GM13976 (cell line): ENCODE measurements at places on chromosomes 5 and 9.

GRCh38 chr5:74169701-74170100, 470.8 kb downstream of the ENC1 start:
- no peak for DNase-seq

GRCh38 chr5:126002222-126002897, 420.8 kb upstream of the GRAMD2B start:
- DNase-seq: no peak

DNA sequence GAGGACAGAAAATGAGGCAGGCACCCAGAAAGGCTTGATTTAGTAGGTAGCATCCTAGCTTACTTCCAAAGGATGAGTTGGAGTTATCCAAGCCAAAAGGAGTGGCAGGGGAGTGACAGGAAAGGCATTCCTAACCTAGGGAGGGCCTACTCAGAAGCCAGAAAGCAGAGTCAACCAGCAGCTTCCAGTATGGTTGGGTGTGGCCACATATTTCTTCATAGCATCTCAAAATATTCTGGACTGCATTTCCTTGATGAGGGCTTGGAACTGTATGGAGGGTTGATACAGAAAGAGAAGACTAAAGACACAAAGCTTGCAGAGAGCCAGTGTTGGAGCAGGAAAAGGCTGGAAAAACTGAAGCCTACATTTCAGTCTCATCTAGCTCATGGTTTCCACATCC, 656.8 kb upstream of the DMAC1 start:
- DNase-seq: no peak

- DNase-seq: peak; percentile 93
Measured at GRCh38 chr5:95646569-95647431, at the start of gene RFESD. Gene RFESD, plus strand, starts transcription at chr5:95646777. Its CDS starts 5,495 bp downstream, at chr5:95652272.

DNA sequence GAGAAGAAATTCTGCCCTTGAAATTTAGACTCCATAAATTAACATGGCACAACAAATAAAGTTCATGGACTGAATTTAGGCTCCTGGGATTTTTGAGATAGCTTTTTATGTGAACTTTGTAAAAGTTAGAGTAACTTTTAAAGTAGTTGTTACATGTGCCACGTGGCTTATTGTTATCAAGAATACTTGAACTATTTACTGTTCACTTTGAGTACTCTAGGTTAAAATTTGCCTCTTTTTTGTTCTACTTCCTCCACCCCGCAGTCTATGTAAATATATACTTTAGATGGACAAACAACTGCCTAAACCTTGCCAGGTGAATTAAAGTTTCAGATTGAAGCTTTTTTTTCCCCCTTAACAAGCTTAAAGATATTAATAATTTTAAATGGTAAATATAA, 457.9 kb downstream of the RAB3C start:
- DNase-seq: no peak

- no peak for DNase-seq
Measured at GRCh38 chr9:109033941-109034700, 20.8 kb upstream of the CTNNAL1 start.

DNA sequence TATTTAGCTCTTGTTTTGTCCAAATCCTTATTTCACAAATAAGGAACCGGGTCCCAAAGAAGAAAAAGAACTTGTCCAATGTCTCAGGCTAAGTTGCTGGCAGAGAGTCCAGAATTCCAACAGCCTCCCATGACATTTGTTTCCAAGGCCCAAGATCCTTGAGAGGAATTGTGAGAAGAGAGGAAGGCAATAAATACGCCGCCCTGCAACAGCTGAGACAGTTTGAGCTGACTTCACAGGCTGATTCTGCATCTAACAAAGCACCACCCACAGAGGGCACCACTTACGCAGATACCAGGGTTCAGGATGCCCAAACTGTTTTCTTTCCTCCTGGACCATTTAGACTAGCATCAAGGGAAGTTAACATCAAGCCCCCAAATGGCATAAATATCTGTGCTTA, 211.3 kb downstream of the FAM114A2 start:
- no peak for DNase-seq

DNA sequence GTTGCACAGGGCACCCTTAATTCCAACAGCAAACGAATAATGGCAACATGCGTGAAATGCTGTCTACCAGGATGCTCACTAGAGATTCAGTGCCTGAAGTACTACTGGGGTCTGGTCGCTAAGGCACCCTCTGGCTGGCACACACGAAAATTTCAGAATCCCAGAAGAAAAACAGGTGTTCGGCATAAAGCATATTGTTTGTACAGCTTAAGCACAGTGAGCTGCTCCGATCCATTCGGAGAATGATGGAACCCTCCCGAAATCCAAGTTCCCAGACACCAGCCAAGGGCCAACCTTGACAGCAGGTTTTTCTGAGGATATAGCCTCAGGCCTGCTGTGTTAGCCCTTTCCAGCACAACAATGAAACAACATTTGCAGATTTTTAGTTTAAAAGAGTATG, 61.4 kb upstream of the ALDH1B1 start:
- no peak for DNase-seq

DNA sequence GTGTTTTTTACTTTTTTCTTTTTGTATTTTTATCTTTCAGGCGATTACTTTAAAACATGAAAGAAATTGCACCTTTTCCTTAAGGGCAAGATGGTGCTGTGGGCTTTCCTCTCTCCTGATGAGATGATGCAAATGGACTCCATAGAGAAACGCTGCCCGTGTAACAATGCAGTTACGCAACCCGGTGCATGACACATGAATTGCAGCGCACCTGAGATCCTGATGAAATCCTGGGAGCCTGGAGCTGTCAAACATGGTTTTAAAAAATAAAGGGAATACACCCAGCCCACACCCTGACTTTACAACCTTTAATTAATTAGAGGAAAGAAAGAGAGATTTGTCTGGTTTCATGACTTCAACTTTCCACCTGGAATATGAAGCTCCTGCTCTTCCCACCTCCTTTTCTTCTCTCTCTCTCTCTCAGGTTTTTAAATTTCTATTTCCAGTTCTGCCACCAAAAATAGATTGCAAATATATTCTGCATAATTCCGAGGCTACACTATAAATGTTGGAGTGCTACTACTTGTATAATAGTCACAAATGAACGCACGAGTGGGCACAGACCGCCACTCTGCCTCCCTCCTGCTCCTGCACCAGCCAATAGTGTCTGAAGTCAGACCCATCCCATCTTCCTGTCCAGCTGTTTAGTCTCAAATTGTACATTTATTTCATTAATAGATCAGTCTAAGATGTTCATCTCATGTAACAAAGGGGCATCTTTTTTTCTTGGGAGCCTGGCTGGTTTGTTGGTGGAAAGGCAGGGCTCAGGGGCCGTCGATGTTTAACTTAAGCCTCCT, 179.1 kb downstream of the AUH start:
- no peak for DNase-seq

DNA sequence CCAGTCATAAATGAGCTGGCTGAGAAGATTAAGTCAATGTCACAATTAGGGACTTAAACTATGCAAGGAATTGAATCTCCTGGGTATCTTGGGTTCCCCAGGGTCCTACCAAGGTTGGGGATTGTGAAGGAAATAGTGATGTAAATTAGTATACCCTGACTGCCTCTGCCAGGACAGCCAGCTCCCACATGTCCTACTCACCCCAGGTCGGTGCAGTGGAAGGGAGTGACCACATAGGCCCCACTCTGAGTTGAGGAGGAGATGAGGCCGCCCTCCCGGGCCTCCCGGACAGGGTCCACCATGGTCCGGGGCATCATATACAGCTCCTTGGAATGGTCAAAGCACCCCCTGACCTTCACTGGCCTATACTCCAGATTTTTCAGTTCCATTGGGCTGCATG, 2.7 kb downstream of the SURF1 start:
- DNase-seq: no peak

GRCh38 chr5:96408841-96409538, 24.1 kb downstream of the PCSK1 start:
- DNase-seq: no peak

DNA sequence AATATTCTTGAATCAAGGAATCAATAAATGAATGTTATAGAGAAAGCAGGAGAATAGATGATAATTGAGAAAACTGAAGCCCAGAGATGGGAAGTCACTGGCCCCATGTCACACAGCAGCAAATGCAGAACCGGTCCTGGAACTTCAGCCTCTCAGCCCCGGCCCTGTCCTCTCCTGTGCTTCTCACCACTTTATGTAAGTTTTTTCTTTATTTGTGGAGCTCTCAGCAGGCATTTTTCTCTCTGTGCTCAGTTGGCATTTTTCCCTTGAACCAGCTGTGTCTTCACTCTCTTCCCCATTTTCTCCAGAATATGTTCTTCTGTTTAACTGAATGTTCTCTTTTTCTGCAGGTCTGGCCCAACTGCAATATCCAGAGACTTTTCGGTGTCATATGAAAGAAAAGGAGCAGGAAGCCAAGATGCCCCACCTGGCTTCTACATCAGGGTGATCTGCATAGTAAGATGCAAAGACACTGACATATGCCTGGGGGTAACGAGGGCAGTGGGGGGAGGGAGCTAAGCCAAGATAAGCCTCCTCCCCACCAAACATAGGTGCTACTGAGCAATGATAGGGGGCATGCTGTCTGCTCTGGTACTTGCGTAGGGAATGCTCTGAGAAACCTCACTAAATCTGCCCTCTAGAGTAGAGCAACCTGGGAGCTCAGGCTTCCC, 12.8 kb upstream of the LCP2 start:
- no peak for DNase-seq

GRCh38 chr5:69167493-69167855, 524 bp downstream of the CCNB1 start:
- peak; percentile 27 for DNase-seq

DNA sequence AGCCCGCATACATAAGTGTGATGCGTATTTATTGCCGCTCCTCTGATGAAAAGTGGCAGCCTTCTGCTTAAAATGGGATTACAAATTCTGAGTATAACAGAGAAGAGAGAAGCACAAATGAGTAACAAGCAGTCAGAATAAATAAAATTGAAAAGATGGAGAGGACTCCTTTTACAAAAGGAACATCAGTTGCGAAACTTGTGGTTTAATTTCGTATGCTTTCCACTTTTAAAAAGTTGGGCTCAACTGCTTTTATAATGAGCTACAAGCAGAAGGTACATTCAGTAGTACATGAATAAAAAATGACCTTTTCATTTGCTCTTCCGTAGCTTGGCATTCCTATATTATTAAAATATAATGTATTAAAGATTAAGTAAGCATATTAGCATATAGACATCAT, 320.0 kb downstream of the FBXL17 start:
- DNase-seq: no peak
